D721Med (cell line): ENCODE measurements at places on chromosomes 13 and 19.
A peak's percentile ranks its signal among the peaks of the same experiment; 100 is the strongest.

DNA sequence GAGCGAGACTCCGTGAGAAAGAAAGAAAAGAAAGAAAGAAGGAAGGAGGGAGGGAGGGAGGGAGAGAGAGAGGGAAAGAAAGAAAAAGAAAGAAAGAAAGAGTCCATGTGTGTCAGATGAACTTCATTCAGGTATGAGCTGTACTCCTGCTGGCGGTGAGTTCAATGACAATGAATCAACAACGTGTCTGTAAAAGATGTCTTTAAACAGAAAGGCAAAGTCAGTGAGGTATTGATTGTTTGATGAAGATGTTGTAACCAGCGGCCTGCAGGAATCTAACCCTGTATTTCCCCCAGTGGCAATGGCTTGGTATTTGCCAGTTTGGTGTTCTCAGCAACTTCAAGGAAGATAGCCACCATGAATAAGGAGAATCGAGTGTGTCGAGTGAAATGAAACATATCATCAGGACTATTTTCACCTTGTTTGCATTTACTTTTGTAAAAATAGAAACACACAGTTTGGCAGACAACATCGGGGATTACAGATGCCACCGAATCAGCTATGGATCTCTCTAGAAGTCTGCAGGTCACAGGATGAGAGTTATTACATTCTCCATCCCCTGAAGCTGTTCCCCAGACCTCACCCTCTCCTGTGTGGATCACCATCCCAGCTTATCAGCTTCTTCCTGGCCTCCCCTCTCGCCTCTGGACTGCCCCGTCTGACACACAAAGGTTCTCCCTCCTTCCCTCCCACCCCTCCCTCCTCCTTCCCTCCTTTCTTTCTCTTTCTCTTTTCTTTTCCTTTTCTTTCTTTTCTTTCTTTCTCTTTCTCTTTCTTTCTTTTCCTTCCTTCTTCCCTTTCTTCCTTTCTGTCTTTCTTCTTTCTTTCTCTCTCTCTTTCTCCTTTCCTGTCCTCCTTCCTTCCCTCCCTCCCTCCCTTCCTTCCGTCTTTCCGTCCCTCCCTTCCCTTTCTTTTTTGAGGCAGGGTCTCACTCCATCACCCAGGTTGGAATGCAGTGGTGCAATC lies 8.2 kb upstream of the SBK3 start:
- DNase-seq = no peak

GRCh38 chr13:95298169-95298965 lies 2.9 kb downstream of the ABCC4 start:
- no peak for DNase-seq

- DNase-seq = no peak
Observed at GRCh38 chr19:52941941-52942385, 18.7 kb upstream of the ZNF888 start.

DNA sequence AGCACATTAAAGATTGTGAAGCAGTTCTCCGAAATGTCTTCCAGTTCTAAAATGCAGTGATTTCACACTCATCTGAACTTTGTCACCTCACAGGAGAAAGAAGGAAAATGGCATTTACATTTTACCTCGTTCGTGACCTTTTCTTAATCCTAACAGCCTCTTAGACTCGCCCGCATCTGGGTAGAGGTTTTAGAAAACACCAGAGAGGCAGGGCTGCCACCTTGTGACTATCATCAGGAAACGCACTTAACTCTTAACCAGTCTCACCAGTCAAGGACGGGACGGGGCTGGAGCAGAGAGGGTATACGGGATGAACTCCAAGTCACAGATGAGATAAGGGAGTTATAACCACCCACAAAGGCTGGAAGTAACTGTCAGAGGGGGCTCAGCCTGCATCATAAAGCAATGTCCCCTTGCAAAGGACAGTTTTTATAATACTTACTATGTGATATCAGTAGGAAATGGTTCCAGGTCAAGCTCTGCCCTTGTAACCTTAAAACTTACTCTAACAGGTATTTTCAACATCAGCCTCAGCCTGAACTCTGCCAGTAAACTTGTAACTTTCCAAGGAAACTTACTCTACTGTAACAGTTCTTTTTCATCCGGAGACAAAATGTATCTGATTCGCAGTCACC lies 8.6 kb upstream of the CEACAM6 start:
- no peak for DNase-seq

DNA sequence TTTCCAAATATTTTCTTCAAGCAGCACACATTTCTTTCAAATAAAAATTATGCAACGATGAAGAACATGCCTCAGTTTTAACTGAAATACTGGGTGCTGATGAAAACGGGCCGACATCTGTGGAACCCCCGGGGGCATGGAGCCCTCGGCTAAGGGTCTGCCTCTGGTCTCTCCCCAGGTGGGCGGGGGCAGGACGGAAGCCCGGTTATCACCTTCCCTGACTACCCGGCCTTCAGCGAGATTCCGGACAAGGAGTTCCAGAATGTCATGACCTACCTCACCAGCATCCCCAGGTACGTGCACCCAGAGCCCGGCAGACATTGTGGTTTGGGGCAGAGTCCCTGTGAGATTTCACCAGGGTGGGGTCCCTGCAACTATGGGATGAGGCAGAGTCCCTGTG lies 55.5 kb downstream of the MCF2L start:
- DNase-seq = no peak

DNA sequence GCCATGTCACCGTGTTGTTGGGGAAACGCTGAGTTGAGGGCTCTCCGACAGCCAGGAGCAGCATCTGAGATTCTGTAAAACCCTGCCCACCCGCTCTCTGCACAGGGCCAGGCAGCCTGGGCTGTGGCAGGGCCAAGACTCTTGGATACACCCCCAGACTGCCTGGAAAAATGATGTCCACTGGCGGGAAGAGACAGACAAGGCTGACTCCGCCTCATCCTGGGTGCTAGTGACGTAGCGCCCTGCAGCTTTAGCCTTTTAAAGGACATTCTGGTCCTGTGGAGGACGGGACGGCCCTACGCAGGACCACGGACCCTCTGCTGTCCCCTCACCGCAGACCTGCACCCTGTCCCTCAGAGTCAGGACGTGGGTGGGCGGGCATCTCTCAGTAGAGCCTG lies 20.7 kb upstream of the LILRA2 start:
- DNase-seq = no peak

DNA sequence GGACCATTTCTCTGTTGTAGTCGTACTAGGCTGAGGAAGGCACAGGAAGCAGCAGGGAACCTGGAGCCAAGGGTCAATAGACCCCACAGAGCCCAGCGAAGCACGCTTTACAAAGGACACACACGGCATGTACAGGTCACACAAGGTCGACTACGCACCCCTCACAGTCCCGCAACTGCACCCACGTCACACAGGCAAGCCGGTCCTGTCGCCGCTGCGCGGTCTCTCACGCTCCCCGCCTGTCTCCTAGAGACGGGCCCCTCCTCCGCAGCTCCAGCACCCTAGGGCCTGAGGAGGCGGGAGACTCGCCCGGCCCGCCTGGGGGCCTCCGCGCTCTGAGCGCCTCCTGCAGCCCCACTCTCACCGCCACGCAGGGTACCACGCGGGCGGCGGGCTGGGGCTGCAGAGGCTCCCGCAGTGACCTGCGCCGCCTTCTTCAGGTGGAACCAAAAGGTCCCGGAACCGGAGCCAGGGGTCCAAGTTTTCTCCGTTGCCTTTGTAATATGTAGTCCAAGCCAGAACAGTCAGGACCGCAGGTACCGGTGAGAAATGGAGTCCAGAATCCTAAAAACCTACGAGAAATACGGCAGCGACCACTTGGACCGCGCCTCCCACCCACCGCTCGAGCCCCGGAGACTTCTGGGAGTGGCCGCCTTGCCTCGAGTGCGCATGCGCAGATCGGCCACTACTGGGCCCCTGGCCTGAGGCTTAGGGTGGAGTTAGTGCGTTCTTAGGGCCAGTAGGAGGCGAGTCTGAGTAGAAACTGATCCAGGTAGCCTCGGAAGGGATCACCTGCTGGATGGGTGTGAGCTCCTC lies at the start of gene ZNF607:
ZNF607 (minus strand) TSS at position 651 of the 816 bp plus-strand sequence. CDS start 8,143 bp downstream, outside the sequence.
- peak; percentile 69 for DNase-seq

DNA sequence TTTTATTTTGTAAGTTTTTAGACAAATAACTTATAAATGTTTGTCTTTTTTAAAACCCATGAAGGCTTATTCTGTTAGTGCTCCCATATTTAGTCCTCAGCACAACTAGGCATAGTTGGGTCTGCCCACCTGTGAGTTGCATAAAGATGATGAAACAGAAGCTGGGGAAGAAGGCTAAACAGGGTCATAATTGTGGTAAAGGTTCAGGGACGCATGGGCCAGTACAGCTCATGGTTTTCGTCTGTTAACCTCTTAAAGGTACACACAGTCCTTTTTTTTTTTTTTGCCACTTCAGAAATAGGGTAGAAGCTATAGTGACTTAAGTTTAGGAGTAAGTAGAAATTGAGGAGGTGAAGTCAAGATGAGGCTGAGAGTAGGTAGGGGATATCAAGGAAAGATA lies 58.3 kb downstream of the TM9SF2 start:
- no peak for DNase-seq

DNA sequence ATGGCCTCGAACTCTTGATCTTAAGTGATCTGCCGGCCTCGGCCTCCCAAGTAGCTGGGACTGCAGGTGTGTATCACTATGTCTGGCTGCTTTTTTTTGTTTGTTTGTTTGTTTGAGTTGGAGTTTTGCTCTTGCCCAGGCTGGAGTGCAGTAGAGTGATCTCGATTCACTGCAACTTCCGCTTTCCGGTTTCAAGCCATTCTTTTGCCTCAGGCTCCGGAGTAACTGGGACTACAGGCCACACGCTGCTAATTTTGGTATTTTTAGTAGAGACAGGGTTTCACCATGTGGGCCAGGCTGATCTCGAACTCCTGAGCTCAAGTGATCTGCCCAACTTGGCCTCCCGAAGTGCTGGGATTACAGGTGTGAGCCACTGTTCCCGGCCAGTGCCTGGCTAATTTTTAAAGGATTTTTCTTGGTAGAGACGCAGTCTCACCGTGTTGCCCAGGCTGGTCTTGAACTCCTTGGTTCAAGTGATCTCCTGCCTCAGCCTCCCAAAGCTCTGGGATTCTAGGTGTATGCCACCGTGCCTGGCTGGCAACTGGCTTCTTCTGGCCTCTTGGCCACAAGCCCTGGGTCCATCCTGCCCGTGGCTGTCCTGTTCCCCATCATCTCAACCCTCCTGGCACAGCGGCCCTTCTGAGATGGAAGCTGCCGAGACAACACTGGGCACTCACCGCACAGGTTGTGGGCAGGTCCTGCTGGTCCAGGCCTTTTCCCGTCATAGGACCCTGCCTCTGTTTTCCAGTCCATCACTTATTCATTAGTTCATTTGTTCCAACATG lies 11.5 kb downstream of the TECR start:
- DNase-seq = no peak

DNA sequence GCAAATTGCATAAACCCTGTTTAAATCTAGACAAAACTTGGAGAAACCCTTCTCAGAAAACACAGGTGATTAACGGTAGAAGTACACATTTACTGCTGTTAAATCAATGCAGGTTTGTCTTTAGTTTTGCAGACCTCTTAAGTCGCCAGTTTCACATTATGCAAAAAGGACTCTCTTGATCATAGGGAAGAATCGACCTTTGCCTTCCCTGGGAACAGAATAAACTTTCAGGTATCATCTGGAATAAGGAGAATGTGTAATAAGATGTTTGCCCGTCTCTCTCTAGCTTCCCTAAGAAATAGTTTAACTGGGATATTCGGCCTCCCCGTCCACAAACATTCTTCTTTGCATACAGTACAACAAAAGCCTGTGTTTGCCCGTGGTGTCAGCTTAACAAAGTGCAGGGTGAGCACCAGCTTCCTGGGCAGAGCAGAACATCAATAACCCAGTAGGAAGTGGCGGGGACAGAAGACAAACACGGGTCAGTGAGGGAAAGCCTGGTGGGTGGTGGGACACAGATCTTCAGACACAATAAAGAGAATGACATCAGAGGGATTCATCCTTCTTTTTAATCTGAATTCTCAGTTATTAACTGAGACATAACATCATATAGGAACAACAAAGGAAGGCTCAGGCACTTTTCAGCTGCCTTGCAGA lies 1077.7 kb upstream of the SLC10A2 start:
- no peak for DNase-seq

DNA sequence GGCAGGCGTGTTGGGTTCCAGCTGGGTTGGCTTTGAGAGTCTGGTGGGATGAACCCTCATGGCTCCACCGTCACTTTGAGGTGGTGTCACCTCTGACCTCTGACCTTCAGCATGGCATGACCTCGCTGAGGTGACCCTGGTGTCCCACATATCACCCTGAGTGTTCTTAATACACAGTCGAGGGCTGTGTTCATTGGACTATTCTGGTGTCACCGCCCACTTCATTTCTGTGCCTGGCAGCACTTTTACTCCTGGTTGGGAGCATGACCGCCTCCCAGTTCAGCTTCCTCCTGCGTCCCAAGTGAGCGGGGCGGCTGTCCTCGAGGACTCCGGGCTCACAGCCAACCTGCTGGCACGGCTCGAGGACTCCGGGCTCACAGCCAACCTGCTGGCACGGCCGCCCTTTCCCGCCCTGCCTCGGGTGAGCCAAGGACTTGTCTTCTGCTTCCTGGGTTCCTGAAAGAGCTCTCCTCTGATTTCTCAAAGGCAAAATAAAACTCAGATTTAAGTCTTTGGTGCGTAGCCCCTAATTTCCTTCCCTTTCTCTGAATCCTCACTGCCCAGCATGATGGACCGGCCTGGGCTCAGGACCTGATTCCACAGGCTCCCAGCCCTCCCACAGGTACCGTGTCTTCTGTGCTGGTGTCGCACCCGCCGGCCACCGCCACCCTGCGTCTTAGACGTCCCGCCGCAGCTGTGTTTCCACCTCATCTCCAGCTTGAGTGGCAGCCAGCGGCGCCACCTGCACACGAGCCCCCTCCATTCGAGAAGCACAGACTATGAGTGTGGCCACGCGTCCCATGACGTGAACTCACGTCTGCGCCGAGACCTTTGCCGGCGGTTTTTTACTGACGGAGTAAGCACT lies 10.4 kb downstream of the ATP4B start:
- DNase-seq = no peak

- DNase-seq = no peak
Observed at GRCh38 chr19:50394017-50394416, 9.9 kb downstream of the POLD1 start.
